ENCODE measurements at places on chromosomes 2 and 18. TPM values are rescaled to one million over a fixed set of nuclear protein-coding genes. Genes with fewer than 3 reads are reported as not detected.

DNA sequence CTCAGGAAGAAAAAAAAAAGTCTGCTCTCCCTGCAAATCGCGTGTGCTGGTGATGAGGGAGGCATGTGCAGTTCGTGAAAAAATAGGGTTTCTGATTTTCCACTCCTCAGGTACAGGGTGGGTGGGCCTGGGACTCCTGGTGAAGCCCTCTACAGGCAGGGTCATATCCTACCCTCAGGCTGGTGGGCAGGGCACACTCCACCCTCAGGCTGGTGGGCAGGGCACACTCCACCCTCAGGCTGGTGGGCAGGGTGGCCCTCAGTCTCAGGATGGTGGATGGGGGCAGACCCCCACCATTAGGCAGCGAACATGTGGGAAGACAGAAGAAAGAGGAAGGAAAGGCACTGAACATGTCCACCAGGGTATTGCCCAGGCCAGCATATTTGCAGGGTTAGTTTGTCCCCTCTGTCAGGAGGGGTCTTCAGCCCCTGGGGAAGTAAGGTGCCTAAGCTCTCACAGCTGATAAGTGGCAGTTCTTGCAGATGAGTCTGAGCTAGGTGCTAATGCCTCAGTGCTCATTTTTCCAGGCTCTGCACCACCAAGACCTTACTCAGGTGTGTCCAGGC is 95.2 kb upstream of the RAB6C start:
- no peak overlapping the region for H3K27ac ChIP-seq
- H3K27me3 ChIP-seq, result peaks cover 26% of the 10 kb centered on the region
- no peaks in the 10 kb centered on the region for H3K36me3 ChIP-seq
- H3K4me1 ChIP-seq, result no peaks in the 10 kb centered on the region
- no peak overlapping the region for H3K4me3 ChIP-seq
- no peak for DNase-seq

DNA sequence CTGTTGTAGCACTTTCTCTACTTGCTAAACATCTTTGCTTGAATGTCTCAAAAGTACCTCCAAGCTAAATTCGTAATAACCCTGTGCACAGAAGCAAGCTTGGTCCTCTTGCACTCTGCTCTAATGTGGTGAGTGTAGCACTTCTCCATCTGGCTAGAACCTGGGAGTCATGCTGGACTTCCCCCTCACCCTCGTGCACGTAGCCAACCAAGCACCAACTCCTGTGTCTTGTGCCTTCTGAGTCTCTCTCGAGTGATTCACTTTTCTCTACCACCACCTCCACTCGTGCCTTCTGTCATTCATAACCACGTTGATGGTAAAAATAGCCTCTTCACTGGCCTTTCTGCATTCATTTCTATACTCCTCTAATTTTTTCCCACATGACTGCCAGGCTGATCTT is 91.9 kb upstream of the KCNE4 start:
- H3K27me3 ChIP-seq, result no peaks in the 10 kb centered on the region
- H3K36me3 ChIP-seq, result no peaks in the 10 kb centered on the region
- peaks cover 18% of the 10 kb centered on the region for H3K4me1 ChIP-seq
- DNase-seq, result no peak
- H3K27ac ChIP-seq, result no peak overlapping the region

- no peaks in the 10 kb centered on the region for H3K4me1 ChIP-seq
- peaks cover 60% of the 10 kb centered on the region for H3K27me3 ChIP-seq
- no peaks in the 10 kb centered on the region for H3K36me3 ChIP-seq
Observed at GRCh38 chr18:74533666-74534065, 634 bp upstream of the CNDP1 start.

DNA sequence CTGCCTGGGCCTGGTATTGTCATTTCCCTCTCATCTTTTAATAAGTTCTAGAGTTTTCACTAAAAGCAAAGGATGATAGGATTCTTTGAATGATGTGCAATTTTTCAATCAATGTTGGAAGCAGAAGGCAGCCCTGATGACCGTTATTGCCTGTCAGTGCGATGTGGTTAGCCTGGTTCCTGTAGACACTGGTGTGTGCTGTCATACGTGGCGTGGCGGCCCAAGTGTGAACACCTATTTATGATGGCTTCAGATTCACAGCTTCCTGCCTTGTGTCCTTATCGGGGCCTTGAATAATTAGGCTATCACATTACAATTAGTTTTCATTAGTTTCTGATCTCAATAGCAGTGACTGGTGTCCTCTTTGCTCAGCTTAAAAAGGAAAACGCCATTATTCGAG is 218.5 kb downstream of the TPGS2 start:
- H3K4me3 ChIP-seq, result no peak overlapping the region
- no peak overlapping the region for H3K27ac ChIP-seq
- no peak for DNase-seq
- no peaks in the 10 kb centered on the region for H3K4me1 ChIP-seq
- H3K36me3 ChIP-seq, result no peaks in the 10 kb centered on the region
- H3K27me3 ChIP-seq, result no peaks in the 10 kb centered on the region

DNA sequence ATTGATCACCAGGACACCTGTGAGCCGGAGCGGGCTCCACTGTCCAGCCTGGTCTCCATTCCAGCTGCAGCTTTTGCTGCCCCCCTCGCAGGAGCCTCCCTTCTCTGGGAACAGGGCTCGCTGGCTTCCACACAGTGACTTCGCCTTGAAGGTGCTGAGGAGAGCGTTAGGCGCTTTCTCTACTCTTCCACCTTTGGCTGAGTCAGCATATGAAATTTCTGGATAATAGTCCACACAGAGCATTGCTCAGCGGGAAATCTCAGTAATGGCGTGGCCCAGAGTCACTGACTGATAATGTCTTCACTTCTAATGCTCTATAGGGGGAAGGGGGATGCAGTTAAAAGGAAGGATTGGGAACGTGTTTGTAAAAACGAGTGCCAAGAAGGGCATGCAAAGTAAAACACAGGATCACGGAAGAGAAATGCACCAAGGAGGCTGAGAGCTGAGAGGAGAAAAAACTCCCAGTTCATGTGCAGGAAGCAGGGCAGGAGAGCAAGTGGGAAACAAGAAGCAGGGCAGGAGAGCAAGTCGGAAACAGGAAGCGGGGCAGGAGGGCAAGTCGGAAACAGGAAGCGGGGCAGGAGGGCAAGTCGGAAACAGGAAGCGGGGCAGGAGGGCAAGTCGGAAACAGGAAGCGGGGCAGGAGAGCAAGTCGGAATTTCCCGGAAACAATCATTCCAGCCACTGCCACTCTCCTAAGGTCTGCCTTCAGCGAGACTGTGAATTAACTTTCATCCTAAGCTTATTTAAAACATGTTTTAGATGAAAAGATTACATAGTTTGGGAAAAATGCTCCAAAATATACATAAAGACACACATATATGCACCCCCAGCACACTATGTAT is 77.7 kb downstream of the MYT1L start:
- H3K4me1 ChIP-seq, result no peaks in the 10 kb centered on the region
- no peaks in the 10 kb centered on the region for H3K36me3 ChIP-seq
- peaks cover 65% of the 10 kb centered on the region for H3K27me3 ChIP-seq
- no peak overlapping the region for H3K4me3 ChIP-seq

DNA sequence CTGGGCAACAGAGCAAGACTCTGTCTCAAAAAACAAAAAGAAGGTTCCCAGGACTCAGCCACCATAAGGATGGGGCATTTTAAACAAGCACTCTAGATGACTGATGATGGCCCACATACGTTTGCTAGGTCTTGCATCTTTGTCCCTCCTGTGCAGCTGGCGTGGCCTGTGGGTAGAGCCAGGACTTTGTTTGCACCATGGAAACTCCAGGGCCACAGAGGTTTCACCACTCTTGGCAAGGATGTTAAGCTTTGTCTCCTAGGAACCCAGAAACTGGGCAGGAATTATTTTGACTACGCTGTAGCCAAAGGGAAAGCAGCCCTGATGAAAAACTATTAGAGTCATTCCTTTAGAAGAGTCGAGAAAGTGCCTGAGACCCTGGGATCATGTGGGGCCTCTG is 75.3 kb upstream of the STPG4 start:
- H3K27ac ChIP-seq, result no peak overlapping the region
- H3K36me3 ChIP-seq, result no peaks in the 10 kb centered on the region
- H3K27me3 ChIP-seq, result no peaks in the 10 kb centered on the region
- peaks cover 25% of the 10 kb centered on the region for H3K4me1 ChIP-seq
- peak; percentile 41 for DNase-seq

GRCh38 chr18:9153256-9153655 is 16.7 kb downstream of the ANKRD12 start:
- no peak for DNase-seq
- H3K4me3 ChIP-seq, result no peak overlapping the region
- H3K36me3 ChIP-seq, result no peaks in the 10 kb centered on the region
- H3K27ac ChIP-seq, result no peak overlapping the region
- no peaks in the 10 kb centered on the region for H3K27me3 ChIP-seq
- H3K4me1 ChIP-seq, result no peaks in the 10 kb centered on the region

Gene C2orf66
- total RNA-seq, result not detected

Gene NPAS2
- total RNA-seq, result 41.2 TPM

Gene DLX2
- total RNA-seq, result 0.65 TPM

GRCh38 chr2:118569876-118570535 is 277.4 kb downstream of the EN1 start:
- H3K27me3 ChIP-seq, result peaks cover 54% of the 10 kb centered on the region
- H3K27ac ChIP-seq, result no peak overlapping the region
- no peaks in the 10 kb centered on the region for H3K36me3 ChIP-seq
- no peak for DNase-seq

GRCh38 chr2:120658770-120659158 is 76.9 kb upstream of the GLI2 start:
- H3K36me3 ChIP-seq, result no peaks in the 10 kb centered on the region
- no peaks in the 10 kb centered on the region for H3K4me1 ChIP-seq
- DNase-seq, result no peak

GRCh38 chr2:136874258-136874657 is 108.9 kb downstream of the THSD7B start:
- no peak overlapping the region for H3K27ac ChIP-seq
- H3K36me3 ChIP-seq, result no peaks in the 10 kb centered on the region
- H3K4me1 ChIP-seq, result no peaks in the 10 kb centered on the region
- no peak overlapping the region for H3K4me3 ChIP-seq
- no peaks in the 10 kb centered on the region for H3K27me3 ChIP-seq
- no peak for DNase-seq

DNA sequence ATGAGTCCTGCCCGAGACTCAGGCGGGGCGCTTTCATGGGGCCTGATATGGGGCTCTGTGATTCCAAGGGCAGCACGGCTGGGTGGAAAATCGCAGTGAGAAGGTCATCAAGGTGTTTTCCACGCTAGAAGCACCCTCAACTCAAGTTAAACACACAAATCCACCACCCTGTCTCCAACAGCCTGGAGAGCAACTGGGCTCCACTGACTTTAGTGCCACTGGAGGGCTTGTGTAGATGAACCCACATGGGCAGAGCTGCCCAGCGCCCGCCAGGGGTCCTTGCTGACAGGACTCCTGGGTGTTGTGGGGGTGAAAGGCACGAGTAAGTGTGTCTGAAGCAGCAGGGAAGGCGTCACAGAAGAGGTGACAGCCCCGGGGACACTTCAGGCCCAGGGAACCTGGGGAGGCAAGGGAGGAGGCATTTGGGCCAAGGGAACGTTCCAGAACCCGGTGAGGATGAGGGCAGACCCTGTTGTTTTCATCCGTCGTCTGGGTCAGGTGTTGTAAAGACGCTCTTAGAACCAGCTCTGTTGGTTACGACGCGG is 51.8 kb upstream of the CTDP1 start:
- DNase-seq, result no peak
- H3K4me3 ChIP-seq, result no peak overlapping the region
- H3K36me3 ChIP-seq, result no peaks in the 10 kb centered on the region

- no peak for DNase-seq
- H3K4me3 ChIP-seq, result no peak overlapping the region
- no peak overlapping the region for H3K27ac ChIP-seq
- no peaks in the 10 kb centered on the region for H3K27me3 ChIP-seq
Observed at GRCh38 chr2:23772056-23772455, 154.9 kb downstream of the ATAD2B start.

- no peak overlapping the region for H3K27ac ChIP-seq
- no peaks in the 10 kb centered on the region for H3K36me3 ChIP-seq
- peaks cover 26% of the 10 kb centered on the region for H3K4me1 ChIP-seq
Observed at GRCh38 chr18:49654347-49654746, 92.5 kb downstream of the LIPG start.

DNA sequence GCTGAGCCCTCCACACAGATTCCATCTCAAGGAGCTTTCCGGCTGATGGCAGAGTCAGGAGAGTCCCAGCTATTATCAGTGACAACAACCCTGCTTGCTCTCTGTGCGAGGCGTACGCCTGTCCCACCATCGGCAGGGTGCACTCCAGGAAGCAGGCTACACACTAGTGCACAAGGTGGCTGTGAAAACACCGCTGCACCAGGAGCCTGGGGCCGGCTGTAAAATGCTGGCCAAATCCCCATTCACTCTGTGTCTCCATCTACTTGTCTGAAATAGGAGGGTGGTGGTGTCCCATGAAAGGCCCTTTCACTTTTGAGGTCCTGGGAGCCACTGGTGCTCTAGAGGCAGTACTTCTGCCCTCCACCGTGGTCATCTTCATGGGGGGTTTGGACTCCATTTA is 183.2 kb upstream of the SMAD2 start:
- no peaks in the 10 kb centered on the region for H3K36me3 ChIP-seq
- DNase-seq, result no peak
- peaks cover under 1% of the 10 kb centered on the region for H3K27me3 ChIP-seq
- no peak overlapping the region for H3K4me3 ChIP-seq
- no peaks in the 10 kb centered on the region for H3K4me1 ChIP-seq

DNA sequence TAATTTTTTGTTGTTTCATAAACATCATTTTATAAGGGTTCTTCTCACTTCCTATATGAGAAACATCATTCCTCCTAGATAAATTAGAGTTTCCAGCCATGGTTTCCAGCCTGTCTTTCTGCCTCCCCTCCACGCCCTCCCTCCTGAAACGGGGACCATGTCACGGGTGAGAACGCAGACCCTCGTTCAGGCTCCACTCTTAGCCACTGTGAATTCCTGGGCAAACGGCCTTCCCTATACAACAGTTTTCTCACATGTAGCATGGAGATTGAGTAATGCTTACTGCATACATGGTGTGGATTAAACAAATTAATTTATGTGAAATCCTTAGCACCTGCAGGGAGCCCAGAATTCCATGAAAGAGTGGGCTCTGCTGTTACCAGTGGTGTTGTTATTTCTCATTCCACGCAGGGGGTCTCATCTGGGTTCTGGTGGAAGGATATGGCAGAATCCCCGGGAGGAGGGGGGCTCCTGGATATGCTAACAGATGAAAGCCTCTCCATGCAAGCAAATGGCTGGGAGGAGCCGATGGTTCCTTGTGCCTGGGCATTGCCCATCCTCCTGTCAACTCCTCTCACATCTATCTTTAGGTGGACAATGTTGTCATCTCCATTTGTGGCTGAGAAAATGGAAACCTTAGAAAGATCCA is 54.0 kb upstream of the TWIST2 start:
- no peak overlapping the region for H3K27ac ChIP-seq
- no peaks in the 10 kb centered on the region for H3K4me1 ChIP-seq
- no peaks in the 10 kb centered on the region for H3K36me3 ChIP-seq
- H3K4me3 ChIP-seq, result no peak overlapping the region
- DNase-seq, result no peak

- no peak overlapping the region for H3K27ac ChIP-seq
- no peak for DNase-seq
- no peak overlapping the region for H3K4me3 ChIP-seq
- no peaks in the 10 kb centered on the region for H3K36me3 ChIP-seq
- H3K4me1 ChIP-seq, result no peaks in the 10 kb centered on the region
Observed at GRCh38 chr2:190450363-190450762, 42.2 kb downstream of the MFSD6 start.

- DNase-seq, result no peak
- peaks cover 15% of the 10 kb centered on the region for H3K4me1 ChIP-seq
- no peak overlapping the region for H3K27ac ChIP-seq
- H3K36me3 ChIP-seq, result no peaks in the 10 kb centered on the region
Observed at GRCh38 chr2:68341583-68341982, 21.8 kb upstream of the CNRIP1 start.

Gene DSC3
- not detected for total RNA-seq
